Stimulated activated CD8-positive, alpha-beta memory T cell treated with anti-CD3 and anti-CD28 coated beads, Interleukin-4, amount 100 ng/mL, for 1 hour (primary cell): ENCODE measurements at places on chromosomes 2 and 18.

DNA sequence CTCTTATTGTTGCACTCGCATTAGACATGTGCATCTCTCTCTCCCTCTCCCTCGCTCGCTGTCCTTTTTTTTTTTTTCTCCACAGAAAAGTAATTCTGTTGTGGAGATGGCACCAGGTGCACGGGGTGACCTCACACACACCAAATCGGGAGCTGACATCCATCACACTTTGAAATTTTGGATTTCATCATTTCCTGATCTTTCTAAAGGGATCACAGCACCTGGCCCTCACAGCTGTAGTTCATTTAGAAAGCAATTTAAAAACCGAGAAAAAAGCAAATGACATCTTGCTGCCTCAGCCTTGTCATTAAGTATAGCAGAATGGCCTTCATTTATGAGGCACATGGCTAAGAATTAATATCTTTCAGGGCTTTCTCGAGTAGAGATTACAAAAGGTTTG lies 717.2 kb downstream of the RNF144A start:
- no peak for DNase-seq

DNA sequence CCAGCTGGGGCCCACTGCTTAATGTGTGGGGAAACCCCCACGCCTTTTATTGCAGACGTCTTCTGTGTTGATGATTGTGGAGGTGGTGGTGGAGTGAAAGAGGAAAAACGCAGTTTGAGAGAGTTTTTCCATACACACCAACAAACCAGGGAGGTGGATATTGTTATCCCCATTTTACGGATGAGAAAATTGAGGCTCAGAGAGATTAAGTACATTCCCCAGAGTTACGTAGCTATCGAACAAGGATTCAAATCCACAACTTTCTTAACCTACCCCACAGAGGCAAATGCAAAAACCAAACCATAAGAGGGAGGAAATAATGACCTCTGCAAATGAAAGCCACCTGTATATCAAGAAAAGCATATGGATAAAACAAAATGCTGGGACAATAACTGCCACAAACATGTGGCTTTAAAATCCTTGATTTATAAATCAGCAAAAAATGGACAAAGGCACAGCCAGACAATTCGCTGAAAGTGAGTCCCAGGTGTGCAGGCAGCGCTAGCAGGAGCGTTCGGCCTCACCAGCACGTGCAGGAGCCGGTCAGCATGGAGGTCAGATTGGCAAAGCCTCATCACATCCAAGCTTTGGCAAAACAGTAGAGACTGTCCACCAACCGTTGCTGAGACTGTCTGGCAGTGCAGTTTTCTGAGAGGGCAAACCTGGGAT lies 12.6 kb upstream of the RAB17 start:
- DNase-seq, result no peak

GRCh38 chr2:25252291-25253152 lies 84.1 kb upstream of the POMC start:
- no peak for DNase-seq

DNA sequence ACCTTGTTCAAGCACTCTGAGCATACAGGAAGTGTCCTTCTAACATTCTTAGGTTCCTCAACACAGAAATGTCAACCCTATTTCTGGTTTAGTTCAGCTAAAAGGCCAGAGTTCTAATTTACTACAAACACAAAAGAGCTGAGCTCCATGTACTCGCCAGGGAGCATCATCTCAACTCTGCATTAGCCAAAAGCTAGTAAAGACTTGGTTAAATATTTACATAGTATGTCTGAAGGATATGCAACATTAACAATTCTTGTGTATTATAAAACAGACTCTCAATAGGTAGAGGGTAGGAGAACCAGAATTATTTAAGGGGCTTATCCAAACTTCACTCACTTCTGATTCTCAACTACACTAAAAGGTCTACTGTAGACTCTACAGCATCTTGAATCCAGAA lies 154.6 kb downstream of the THADA start:
- DNase-seq, result no peak

- no peak for DNase-seq
Observed at GRCh38 chr18:79513381-79514081, 117.8 kb downstream of the NFATC1 start.

DNA sequence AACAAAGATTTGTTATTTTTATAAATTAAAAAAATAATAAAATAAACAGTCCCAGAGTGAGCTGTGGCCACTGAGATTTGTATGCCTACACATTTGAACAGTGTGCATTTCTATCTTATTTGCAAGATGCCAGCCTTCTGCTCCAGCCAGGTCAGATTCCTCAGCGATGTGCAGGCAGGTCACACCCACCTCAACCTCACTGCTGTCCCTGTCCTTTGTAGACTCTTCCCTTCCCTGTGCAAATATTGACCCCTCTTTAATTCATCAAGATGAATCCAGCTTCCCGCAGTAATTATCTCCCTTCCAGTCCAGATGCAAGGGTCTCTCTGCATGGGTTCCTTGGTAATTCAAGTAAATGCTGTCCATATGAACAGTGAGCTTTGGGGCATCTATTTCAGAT lies 256.2 kb downstream of the PIEZO2 start:
- no peak for DNase-seq

- DNase-seq, result no peak
Observed at GRCh38 chr18:5543773-5544389, at the start of gene EPB41L3. Gene EPB41L3 (minus strand): TSS chr18:5543997. CDS start chr18:5489183, 54,814 bp downstream.

- no peak for DNase-seq
Observed at GRCh38 chr2:45173513-45173912, 164.3 kb upstream of the SIX2 start.

GRCh38 chr2:59909147-59909546 lies 644.3 kb downstream of the BCL11A start:
- DNase-seq, result no peak

- DNase-seq, result no peak
Observed at GRCh38 chr2:110677080-110677479, 783 bp downstream of the BUB1 start.

DNA sequence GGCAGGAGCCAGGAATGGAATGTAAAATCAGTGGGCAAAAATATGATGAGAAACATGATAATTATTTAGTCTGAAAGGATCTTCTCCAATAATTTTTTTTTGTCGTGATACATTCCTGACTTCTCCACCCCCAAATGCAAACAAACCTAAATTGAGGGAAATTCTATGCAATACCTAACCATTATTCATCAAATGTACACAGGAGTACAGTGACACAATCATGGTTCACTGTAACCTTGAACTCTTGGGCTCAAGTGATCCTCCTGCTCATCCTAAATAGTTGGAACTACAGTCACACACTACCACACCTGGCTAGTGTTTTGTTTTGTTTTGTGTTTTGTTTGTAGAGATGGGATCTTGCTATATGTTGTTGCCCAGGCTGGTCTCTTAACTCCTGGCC lies 46.5 kb downstream of the RAB10 start:
- no peak for DNase-seq
